Cardiac septum (tissue), 1 donor: ENCODE measurements at places on chromosomes 5 and 9. TPM values are rescaled to one million over a fixed set of nuclear protein-coding genes. Genes with fewer than 3 reads are reported as not detected.

ACER2 gene
- total RNA-seq, result 4.1 TPM

ANKRD31 gene
- total RNA-seq, result 0.13 TPM

CCDC112 gene
- 5.9 TPM for total RNA-seq

SAXO1 gene
- total RNA-seq, result 0.05 TPM

KCNT1 gene
- total RNA-seq, result 1.2 TPM

LYSMD3 gene
- total RNA-seq, result 14.8 TPM

BSPRY gene
- 1.7 TPM for total RNA-seq

CPEB4 gene
- total RNA-seq, result 187 TPM

ELAVL2 gene
- 0.32 TPM for total RNA-seq
